Osteoblast (primary cell): ENCODE measurements at places on chromosomes 3 and 15. TPM values are rescaled to one million over a fixed set of nuclear protein-coding genes. Genes with fewer than 3 reads are reported as not detected.

The RTP3 gene
- not detected in 2 replicates for total RNA-seq

The ANP32A gene
- 27.4 and 29.7 TPM in 2 replicates for total RNA-seq

The TUSC7 gene
- total RNA-seq, result not detected in 2 replicates

The CPNE9 gene
- total RNA-seq, result not detected in 2 replicates

The FAM107A gene
- not detected in 2 replicates for total RNA-seq

The HAPLN3 gene
- 14.7 and 18.8 TPM in 2 replicates for total RNA-seq

The ATP13A5 gene
- not detected in 2 replicates for total RNA-seq

The SPINK8 gene
- not detected in 2 replicates for total RNA-seq

The INSYN1 gene
- total RNA-seq, result 3.8 and 4.7 TPM in 2 replicates

The DISP2 gene
- 0.29 and 0.36 TPM in 2 replicates for total RNA-seq

The GPD1L gene
- 10.1 and 11.5 TPM in 2 replicates for total RNA-seq

The SHC4 gene
- total RNA-seq, result 0.72 and 1.5 TPM in 2 replicates

The FBXO40 gene
- not detected in 2 replicates for total RNA-seq

The FBXL22 gene
- 0.59 and 1.8 TPM in 2 replicates for total RNA-seq

The DPPA4 gene
- not detected in 2 replicates for total RNA-seq

The NOX5 gene
- total RNA-seq, result 0.29 and 0.36 TPM in 2 replicates

The SCAANT1 gene
- total RNA-seq, result not detected in 2 replicates

The FRMD5 gene
- total RNA-seq, result 3.3 and 3.5 TPM in 2 replicates

The KLF15 gene
- 4.3 and 4.4 TPM in 2 replicates for total RNA-seq

The ADAMTS17 gene
- total RNA-seq, result under 0.01 and 0.29 TPM in 2 replicates

The RHCG gene
- total RNA-seq, result not detected in 2 replicates

The AADACL2 gene
- total RNA-seq, result not detected in 2 replicates

The CEMIP gene
- 579 and 687 TPM in 2 replicates for total RNA-seq

The TEX55 gene
- not detected in 2 replicates for total RNA-seq

The SLC28A1 gene
- not detected in 2 replicates for total RNA-seq

The ZNF445 gene
- total RNA-seq, result 9.8 and 11.5 TPM in 2 replicates

The PRTG gene
- 4.7 and 5.6 TPM in 2 replicates for total RNA-seq

The COX5A gene
- total RNA-seq, result 27.1 and 38.9 TPM in 2 replicates

The RAB43 gene
- total RNA-seq, result 13.4 and 14.1 TPM in 2 replicates

The CRABP1 gene
- not detected in 2 replicates for total RNA-seq

The SAMMSON gene
- total RNA-seq, result not detected in 2 replicates

The GABRA5 gene
- not detected in 2 replicates for total RNA-seq

The UNC13C gene
- total RNA-seq, result under 0.01 TPM in 1 of 2 replicates, not detected in the other

The EFCC1 gene
- total RNA-seq, result not detected in 2 replicates

The GABRG3 gene
- total RNA-seq, result not detected in 2 replicates

The CKMT1A gene
- total RNA-seq, result not detected in 2 replicates

The MCCC1 gene
- total RNA-seq, result 20.6 TPM in 2 replicates

The DUOX1 gene
- under 0.01 and 0.29 TPM in 2 replicates for total RNA-seq
